Left hindlimb (tissue), 1 donor: ENCODE measurements at places on chromosomes 1 and 21.

- no peak for DNase-seq
Measured at GRCh38 chr1:41892301-41892781, 26.4 kb downstream of the HIVEP3 start.

DNA sequence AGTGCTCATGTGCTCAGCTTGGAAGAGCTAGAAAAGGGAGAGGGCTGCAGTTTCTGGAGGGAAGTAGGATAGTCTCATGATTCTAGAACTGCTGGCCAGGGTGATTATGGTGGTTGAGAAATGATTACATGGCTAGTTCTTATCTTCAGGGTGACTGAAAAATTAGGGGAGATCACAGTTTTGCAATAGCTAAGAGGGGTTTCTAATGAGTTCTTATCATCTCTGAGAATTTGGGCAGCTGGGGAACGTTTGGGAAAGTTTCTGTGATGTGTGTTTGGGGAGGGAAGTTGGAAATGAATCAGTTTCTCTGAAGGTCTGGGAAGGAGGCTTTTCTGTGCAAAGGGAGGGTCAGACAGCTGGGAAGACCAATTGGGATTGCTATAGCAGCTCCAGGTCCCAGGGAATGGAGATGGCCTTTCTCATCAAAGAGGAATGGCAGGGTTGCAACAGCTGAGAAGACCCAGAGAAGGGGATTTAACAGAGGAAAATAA is 7.6 kb upstream of the RHOU start:
- no peak for DNase-seq

- DNase-seq: no peak
Measured at GRCh38 chr1:172778456-172779455, 119.9 kb downstream of the FASLG start.

DNA sequence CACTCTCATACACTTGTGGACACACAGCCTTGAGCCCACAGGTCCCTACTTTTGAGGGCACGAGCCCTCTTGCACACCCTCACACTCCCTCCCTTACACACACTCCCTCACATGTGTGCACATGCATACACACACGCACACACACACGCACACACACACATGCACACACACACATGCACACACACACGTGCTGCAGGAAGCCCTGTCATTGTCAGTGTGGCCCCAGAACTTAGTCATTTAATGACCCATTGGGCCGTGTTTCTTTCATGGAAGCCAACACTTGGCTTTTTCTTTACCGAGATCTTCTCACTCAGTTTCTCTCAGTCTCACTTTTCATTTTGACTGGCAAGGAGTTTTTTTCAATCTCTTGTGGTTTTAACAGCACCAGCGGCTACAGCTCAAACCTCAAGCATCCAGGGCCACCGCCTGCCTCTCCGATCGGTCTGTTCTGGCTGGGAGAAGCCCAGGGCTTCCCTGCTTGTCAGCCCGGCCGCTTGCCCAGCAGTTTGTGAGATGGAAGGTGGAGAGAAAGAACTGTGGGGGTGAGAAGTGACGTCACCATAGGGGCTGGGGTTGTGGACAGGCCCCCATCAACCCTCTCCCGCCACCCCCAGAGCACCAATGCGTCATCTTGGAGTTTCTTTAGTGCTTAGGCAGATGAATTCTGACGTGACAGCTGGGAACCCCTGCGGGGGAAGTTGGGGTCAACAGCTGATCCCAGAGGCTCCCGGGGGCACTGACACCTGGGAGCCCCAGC is 15.8 kb upstream of the TNFRSF8 start:
- no peak for DNase-seq

- no peak for DNase-seq
Measured at GRCh38 chr1:234271243-234271606, 102.0 kb upstream of the COA6 start.

DNA sequence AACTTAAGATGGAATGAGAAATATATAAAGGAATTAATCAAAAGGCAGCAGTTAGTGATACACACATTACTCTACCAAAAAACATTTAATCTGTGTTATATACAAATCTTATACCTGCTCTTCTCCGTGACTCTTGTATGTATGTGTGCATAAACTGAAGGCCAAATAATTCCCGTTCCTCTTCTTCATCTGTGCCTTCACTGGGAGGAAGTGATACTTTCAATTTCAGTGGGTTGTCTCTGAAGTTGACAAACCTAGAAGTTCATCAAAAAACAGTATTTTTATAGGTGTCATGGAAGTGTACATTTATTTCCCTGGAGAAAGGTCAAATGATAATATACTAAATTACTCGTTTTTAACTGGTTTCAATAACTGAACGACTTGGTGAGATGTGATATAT is 19.3 kb downstream of the TRMT13 start:
- DNase-seq: no peak

GRCh38 chr1:38651669-38652068 is 207.9 kb downstream of the RRAGC start:
- DNase-seq: no peak

DNA sequence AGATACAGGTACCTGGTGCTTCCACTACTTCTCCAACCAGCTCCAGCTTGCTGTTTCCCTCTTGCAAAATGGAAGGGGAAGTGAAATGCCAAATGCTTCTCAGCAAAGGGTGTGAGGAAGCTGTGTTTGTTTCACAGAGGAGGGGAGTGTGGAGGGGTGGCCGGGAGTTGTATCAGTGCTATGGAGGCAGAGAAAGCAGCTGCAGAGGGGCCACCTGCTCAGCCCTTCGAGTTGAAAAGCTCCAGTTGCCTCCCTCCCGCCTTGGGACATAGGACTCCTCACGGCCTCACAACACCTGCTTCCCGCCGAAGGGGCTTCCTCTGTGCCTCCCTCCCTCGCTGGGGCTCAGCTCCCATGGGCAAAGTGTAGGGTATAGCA is 12.1 kb upstream of the LINGO4 start:
- no peak for DNase-seq

GRCh38 chr1:245990315-245991022 is 516.6 kb downstream of the SMYD3 start:
- DNase-seq: no peak

GRCh38 chr21:42466700-42467099 is 29.3 kb downstream of the RSPH1 start:
- no peak for DNase-seq

DNA sequence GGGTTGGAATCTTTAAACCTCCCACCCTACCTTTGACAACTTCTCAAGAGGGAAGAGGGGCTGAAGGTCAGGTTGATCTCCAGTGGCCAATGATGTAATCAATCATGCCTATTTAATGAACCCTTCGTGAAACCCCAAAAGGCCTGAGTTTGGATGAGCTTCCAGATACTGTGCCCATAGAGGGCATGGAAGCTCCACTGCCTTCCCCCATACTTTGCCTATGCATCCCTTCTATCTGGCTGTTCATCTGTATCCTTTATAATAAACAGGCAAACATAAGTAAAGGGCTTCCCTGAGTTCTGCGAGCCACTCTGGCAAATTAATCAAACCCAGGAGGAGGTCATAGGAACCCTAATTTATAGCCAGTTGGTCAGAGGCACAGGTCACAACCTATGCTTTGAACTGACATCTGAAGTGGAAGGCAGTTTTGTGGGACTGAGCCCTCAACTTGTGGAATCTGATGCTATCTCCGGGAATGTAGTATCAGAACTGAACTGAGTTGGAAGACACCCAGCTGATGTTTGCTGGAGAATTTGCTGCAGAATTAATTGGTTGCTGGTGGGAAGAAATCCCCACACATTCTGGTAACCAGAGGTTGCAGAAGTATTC is 24.8 kb downstream of the S100A10 start:
- DNase-seq: no peak

DNA sequence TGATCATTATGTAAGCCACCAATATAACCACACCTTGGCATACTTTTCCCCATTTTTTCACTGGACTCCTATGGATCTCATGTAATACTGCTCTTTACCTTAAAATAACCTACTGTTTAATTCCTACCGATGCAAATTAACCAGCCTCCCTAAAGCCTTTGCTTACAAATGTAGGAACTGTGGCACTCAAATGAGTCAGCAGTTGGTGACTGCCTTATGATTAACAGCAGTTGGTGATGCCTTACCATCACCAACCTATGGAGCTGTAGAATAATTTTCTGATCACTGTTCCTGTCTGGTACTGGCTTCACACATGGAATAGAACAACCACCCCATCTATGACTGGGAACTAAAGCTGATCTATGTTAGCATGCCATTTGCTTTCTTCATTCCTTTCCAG is 7.8 kb upstream of the NUDT17 start:
- DNase-seq: no peak

GRCh38 chr1:159187647-159188374 is 16.4 kb downstream of the CADM3 start:
- no peak for DNase-seq

- DNase-seq: no peak
Measured at GRCh38 chr1:57996400-57996799, 550.1 kb downstream of the OMA1 start.

GRCh38 chr21:21230672-21231071 is 232.5 kb downstream of the NCAM2 start:
- DNase-seq: no peak

- DNase-seq: no peak
Measured at GRCh38 chr1:3886691-3887090, 13.4 kb downstream of the C1orf174 start.

DNA sequence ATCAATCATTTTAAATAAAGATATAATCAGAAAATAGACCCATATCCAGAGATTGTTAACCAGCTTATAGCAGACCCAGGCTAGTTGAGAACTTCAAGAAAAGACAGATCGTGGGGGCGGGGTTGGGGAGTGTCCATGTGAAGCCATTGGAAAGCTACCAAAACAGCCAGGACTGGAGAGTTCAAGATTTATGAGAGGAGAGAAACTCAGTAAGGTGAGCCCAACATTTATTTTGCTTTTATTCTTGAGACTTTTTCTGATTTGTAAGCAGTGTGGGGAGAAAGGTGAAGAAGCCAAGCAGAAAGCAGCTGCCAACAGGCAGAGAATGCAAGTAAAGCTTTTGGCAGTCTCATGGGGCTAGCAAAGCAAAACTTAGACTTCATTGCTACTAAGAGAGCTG is 179.9 kb downstream of the VPS13D start:
- DNase-seq: peak; percentile 45

DNA sequence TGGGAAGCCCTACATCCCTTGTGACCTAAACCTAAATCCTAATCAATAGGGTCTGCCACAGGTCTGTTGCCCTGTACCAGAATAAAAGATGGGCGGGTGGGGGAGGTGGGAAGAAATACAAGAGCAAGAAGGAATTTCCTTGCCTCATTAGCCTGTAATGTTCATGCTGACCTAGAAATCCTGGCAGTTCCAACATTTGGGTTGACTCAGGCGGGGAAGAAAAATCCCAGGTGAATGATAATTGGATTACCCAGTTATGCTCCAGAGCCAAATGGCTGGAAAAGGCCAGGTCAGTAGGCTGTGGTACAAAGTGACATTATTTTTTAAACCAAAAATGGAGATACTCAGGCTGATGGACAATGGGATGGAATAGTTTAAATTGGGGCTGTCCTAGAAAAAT is 27.3 kb upstream of the A3GALT2 start:
- DNase-seq: no peak

- no peak for DNase-seq
Measured at GRCh38 chr1:155892796-155893195, 18.4 kb downstream of the RIT1 start.

DNA sequence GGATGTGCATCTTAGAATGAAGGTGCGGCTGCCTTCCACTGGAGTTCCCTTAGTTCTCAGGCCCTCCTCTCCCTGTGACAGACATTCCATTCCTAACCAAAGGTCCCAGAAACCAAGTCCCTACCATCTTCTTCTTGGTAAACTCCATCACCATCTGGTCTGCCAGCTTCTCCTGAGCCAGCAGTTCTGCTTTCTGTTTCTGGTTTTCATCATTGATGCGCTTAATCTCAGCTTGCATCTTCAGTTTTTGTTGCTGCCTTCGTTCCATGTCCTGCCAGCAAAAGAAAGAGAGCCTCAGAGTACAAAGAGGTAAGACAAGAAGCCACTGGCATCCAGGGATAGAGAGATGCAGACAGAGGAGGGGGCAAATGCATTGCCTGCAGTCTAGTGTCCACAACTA is 18.0 kb upstream of the VSIG8 start:
- no peak for DNase-seq

- DNase-seq: no peak
Measured at GRCh38 chr1:59605184-59605583, 209.6 kb upstream of the HOOK1 start.

DNA sequence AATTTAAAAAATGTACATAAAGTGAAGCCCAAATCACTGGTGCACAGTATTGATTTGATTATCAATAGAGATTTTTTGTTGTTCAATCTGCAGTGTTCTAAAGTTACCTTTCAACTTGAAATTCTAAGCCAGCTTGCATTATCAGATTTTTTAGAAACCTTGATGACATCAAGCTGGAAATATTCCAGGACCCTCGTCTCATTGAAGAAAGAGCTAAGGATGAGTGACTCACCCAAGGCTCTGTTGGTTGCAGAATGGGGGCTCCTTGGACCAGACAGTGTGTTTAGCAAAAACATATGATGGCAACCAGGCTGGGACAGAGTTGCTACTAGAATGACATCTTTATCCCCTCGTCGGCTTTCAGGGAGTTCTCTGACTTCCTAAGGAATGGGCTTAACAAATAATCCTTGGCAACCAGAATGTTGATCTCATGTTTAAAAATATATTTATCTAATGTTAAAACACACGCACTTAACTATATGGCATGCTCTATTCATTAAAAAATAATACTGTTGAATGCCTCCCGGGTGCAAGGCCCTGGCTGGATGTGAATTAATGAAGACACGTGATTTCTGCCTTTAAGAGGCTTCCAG is 79.7 kb downstream of the RUNX3 start:
- no peak for DNase-seq

DNA sequence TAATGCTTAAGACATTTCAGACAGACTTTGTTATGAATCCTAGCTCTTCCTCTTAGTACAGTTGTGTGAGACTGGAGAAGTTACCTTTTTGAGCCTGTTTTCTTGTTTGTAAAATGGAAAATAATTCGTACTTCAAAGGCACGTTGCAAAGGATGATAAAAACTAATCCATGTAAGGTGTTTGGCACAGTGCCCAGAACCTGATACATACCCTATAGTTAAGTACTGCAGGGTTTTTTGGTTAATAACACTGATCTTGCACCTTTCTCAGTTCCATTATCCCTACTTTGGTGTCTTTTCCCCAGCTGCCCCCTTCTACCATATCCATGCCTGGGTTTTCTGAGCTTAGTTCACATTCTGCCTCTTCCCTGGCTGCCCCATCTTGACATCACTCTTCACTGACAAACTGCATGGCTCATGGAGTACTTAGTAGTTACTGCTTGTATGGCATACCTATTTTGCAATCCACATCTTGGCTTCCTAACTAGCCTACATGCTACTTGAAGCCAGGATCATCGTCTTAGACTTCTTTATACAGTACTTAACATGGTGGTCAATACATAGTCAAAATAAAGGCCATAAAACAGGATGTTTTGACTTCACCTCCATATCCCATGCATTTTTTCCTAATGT is 10.1 kb downstream of the CCDC185 start:
- no peak for DNase-seq

DNA sequence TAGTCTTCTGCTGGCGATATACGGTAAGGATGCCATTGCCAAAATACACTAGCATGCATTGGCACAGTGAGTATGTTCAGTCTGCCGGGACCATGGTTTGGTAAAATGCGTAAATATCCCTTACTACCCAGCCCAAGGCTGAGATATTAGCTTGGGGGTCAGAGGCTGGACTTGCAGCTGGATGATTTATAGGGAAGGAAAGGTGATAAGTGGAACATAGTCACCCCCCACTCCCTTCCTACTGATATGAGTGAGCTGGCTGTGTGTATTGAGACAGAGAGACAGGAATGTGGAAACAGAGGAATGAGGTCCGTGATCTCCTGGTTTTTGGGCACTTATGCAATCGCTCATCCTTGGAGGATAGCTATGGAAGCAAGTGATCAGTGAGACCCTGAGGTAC is 642.8 kb downstream of the KCNT2 start:
- DNase-seq: no peak

GRCh38 chr1:225299624-225300023 is 128.2 kb downstream of the LBR start:
- no peak for DNase-seq
